NAMALWA (cell line): ENCODE measurements at places on chromosomes 7 and 10.

DNA sequence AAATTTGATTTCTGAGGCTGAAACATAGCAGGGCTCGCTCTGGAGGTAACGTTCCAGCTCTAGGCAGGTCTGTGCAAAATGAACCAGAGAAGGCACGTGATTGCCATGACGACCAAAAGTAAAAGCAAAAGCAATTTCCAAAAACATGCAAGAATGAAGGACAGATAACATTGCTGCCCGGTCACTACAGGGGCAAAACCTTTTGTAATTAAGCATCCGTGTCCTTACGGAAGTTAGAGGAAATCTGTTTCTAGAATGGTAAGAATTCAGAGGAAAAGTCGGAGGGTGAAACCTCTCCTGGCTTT lies 2.9 kb downstream of the KLF6 start:
- peak; percentile 34 for DNase-seq

GRCh38 chr10:122014652-122015248 lies 25.8 kb downstream of the TACC2 start:
- DNase-seq = no peak

DNA sequence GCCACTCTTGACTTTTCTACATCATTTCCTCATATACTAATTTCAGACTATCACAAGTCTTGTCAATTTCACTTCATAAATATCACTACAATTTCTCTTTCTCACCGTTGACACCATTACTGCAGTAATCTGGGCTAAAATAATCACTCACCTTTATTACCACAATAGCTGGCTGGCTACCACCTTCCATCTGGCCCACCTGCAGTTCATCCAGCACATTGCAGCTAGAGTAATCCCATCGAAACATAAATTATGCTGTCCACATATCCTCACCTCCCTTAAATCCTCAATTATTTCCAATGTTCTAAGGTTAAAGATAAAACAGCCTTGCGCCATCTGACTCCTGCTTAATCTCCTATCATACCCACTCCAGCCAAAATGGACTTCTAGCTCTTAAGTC lies 16.0 kb downstream of the DGKB start:
- DNase-seq = no peak

- DNase-seq = no peak
Measured at GRCh38 chr7:44982970-44983369, 4.2 kb upstream of the MYO1G start.

GRCh38 chr7:151410405-151411390 lies 860 bp upstream of the WDR86 start:
- DNase-seq = no peak

- DNase-seq = no peak
Measured at GRCh38 chr7:132485600-132486273, 90.5 kb downstream of the PLXNA4 start.
